Stimulated activated CD8-positive, alpha-beta memory T cell treated with anti-CD3 and anti-CD28 coated beads, Interleukin-12 subunit alpha, Interleukin-12 subunit beta, amount 100 ng/mL, for 4 hours (primary cell): ENCODE measurements at places on chromosomes 5 and 9.

DNA sequence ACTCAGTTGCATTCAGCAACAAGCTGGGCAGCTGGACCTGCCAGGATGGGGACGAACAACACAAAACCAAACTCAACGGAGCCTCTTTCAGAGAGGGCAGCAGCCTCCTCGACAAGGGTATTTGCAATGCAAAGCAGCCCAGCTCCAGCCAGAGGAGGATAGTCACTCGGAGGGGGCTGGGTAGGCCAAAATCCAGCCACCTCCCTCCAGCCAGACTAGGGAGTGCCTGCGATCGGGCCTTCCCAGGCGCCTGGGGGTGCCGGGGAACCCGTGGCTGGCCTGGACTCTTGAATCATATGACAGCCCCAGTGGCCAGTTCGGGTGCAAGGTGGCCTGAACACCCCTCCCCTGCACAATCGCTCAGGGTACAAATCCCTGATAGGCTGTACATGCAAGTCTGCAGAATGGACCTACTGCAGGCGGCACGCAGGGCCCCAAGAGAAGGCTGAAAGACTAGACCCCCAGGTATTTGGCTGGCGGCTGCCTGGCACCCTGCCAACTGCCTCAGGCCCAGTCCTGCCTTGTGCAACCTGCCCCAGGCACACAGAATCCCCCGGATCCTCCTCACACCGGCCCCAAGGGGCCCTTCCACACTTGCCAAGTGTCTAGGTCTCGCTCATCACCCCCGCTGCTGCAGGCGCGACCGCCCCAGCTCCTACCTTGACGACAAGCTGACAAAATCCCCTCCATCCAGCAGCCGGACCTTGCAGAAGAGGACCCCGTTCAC is 1.3 kb downstream of the EEIG1 start:
- no peak for DNase-seq

GRCh38 chr5:95809414-95809960 is 13.0 kb downstream of the GLRX start:
- DNase-seq = no peak

DNA sequence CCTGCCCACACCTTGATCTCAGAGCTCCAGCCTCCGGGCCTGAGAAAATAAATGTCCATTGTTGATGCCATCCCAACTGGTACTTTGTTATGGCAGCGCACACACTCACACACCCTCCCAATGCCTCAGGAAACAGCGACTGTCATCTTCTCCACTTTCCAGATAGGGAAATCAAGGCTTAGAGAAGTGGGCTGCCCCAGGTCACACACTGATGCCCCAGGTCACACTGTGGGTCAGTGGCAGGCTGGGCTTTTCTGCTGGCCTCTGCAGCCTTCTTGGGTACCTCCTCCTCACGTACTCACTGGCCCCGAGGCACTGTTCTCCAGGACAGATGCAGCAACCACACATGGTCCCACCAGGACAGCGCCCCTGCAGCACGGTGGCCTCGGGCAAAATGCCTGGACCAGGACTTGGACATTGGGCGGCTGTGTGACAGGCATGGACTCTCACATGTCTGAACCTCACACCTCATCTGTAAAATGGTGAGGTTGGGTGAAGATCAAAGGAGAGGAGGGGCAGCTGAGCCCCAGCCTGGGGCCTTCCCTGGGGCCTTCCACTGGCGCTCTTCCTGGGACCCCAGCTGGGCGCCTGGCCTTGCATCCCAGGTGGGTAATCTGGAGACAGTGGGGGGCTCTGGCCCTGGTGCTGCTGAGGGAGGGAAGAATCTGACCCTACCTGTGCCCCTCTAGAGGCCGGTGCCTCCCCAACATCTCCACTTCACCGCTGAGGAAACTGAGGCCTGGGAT is 156.0 kb downstream of the COL23A1 start:
- DNase-seq = no peak

GRCh38 chr5:137191179-137191578 is 307.9 kb downstream of the SPOCK1 start:
- DNase-seq = no peak

- DNase-seq = no peak
Observed at GRCh38 chr5:103667068-103667467, 104.5 kb upstream of the NUDT12 start.

DNA sequence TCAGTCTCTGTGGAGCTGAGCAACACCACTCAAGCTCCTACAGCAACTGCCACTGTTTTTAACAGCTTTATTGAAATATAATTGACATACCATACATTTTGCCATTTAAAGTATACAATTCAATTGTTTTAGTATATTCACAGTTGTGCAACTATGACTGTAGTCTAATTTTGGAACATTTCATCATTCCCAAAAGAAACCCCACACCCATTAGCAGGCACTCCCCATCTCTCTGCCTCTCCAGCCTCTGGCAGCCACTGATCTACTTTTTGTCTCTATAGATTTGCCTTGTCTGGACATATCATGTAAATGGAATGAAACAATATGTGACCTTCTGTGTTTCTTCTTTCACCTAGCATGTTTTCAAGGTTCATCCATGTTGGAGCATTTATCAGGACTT is 43.5 kb downstream of the RUSC2 start:
- no peak for DNase-seq

GRCh38 chr9:8437876-8438275 is 638.3 kb upstream of the DMAC1 start:
- DNase-seq = no peak

DNA sequence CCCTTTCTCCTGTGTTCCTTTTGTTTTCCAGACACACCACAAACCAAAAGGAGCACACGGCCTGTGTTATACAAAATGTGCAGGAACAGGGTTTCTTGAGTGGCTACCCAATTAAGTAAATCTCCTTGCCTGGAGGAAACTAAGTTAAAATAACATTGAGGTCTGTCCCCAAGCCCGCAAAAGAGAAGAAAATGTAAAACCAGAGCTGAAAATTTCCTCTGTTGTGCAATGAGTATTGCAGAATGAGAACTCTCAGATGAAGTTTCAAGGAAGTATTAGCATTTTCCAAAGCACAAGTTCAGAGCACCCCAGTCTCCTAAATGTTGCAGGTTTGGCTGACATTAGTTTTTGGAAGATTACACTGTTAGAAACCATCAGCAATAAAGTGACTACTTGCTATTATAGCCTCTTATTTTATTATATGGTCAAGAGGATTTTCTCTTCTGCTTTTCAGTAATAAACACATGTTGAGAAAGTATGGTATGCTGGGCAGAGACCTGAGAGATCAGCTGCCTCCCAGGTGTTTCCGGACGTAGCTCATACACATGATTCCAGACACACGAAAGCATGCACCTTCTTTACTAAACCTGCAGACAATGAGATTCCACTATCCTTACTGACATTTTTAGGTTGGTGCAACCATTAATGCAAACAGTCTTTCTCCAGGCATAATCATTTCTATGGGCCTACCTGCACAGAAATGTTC is 161.3 kb downstream of the SNCAIP start:
- DNase-seq = no peak

GRCh38 chr9:136084063-136084944 is 10.8 kb downstream of the NACC2 start:
- no peak for DNase-seq

GRCh38 chr5:54362434-54362833 is 52.1 kb upstream of the ARL15 start:
- DNase-seq = no peak

- DNase-seq = no peak
Observed at GRCh38 chr9:98128316-98128715, 9.3 kb upstream of the TRIM14 start.

- no peak for DNase-seq
Observed at GRCh38 chr5:57581772-57582171, 99.2 kb upstream of the ACTBL2 start.

DNA sequence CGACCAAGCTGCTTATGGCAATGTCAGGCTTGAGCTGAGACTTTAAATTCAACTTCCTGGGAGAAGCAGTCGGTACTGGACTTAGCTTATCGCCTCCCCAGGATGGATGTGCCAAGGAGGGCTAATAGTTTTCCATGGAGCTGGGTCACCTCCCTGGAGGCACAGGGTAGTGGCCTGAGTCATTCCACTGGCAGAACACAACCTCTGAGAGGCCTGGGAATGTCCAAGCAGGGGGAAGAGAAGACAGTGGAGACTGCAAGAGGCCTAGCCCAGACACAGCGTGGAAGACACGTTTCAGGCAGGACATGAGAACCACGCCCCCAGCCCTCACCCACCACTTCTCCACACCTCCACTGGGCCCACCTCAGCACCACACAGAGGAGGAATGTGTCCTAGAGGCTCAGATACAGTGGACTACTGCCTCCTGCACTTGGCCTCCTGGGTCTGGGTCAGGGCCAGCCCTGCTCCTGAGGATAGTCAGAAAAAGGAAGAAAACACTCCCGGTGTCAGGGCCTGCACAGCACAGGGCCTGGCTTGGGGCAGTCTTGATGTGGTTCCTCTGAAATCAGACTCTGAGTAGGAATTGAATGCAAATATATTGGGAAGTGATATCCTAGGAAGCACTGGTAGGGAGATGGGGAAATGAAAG is 171.8 kb downstream of the FSTL4 start:
- DNase-seq = no peak

- DNase-seq = no peak
Observed at GRCh38 chr9:89524963-89525362, 27.1 kb upstream of the SEMA4D start.

GRCh38 chr9:16387382-16387781 is 483.1 kb downstream of the BNC2 start:
- DNase-seq = no peak

- no peak for DNase-seq
Observed at GRCh38 chr5:117220730-117221129, 646.1 kb upstream of the SEMA6A start.

DNA sequence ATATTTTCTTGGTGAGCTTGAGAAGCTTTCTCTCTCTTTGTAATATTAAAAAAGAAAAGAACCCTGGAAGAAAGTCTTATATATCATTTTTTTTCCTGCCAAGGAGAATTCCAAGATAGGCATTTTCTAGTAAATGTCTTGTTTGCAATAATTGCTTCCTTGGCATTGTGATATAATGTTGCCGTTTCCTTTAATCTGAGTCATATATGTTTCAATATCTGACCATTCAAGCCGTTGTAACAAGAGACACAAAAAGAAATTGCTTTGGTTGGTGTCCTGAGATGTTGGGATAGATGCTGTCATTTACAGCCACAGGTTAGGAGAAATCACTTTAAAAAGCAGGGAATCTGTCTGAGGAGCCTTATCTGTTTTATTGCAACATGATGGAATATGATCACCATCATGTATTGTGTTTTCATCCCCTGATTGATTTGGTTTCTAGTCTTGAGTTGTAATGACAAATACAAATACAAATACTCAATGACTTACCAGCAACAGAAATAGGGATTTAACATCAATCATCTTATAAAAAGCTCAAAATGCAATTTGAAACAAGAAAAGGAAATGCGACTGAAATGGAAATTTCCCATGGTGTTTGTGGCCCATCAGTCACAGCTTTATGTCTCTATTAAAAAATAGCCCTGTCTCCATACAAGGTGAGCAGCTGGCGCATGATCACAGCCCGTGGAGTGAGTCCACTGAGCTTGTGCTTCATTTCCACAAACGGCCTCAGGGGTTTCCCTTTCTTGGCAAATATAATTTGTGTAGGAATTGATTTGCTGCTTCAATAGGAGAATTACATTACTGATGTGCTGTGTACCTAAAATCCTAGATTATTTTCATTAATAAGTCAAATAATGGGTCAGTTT is 250.1 kb upstream of the TRPC7 start:
- no peak for DNase-seq

- DNase-seq = no peak
Observed at GRCh38 chr5:157523976-157524375, 51.6 kb downstream of the ADAM19 start.

DNA sequence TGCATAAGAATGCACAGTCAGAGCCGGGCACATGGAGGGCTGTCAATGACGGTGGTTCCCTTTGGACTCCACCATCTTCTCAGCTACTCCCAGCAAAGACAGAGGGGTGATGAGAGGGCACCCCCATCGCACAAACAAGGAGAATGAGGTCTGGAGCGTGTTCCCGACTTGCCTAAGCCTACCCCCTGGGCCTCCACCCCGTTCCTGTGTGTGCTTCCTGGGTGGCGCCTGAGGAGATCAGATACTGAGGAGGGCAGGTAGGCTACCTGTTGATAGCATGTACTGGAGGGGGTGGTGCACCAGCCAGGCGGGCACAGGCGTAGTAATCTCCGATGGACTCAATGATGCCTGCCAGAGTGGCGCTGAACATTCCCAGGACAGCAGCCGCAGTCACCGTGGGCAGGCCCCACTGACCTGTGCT is 4.1 kb downstream of the SLC23A1 start:
- no peak for DNase-seq
